Stimulated activated CD4-positive, alpha-beta T cell treated with anti-CD3 and anti-CD28 coated beads, Interleukin-15, amount 100 ng/mL, for 1 hour (primary cell): ENCODE measurements at places on chromosomes 2 and 18.

- no peak for DNase-seq
Measured at GRCh38 chr18:28112056-28112470, 64.9 kb downstream of the CDH2 start.

GRCh38 chr2:23385351-23385747 lies 370 bp downstream of the KLHL29 start:
- DNase-seq = no peak

DNA sequence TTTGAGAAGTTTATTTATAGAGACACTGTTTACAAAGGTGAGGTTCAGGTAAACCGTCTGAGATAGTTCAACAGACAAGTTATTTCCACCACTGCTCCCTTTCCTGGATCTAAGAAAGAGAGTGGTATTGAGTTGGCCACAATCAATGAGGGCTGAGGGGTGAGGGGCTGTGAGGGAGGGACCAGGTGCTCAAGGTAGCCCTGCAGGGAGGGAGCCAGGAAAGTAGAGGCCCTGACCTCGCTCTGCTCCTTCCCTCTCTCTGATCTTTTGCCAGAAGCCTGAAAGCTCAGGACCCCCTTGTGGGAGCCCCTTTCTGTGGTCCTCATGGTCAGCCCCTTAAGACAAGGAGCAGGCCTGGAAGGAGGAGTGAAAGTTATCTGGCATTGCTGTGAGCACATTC lies 29.8 kb downstream of the COL4A3 start:
- DNase-seq = no peak

GRCh38 chr2:38489846-38490245 lies 112.8 kb upstream of the ATL2 start:
- DNase-seq = no peak

- DNase-seq = no peak
Measured at GRCh38 chr2:8986327-8986976, 17.0 kb downstream of the MBOAT2 start.

DNA sequence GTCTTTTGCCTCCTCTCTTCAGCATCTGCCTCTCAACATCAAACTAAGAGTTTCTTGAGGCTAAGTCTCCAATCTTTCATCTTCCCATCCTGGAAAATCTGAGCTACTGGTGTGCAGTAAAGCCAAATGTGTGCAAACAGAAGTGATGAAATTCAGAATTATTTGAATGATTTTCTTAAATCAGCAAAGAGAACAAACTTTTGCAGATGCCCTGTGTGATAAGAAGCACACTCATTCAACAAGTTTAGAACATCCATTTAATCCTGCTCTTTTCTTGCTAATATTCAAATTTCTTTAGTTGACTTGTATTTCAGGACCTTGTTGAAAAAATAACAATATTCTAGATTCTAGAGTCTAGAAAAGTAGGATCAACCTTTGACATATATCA lies 1374.9 kb upstream of the CELF4 start:
- DNase-seq = no peak

- DNase-seq = no peak
Measured at GRCh38 chr2:213016984-213017351, 134.4 kb downstream of the IKZF2 start.

DNA sequence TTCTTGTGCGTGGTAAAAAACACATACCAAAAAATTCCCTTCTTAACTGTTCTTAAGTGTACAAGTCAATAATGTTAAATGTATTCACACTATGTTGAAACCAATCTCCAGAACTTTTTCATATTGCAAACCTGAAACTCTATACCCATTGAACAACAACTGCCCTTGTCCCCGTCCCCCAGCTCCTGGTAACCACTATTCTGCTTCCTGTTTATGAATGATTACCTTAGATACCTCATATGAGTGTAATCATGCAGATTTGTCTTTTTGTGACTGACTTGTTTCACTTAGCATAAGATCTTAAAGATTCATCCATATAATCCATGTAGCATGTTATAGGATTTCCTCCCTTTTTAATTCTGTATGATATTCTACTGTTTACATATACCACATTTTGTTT lies 59.9 kb downstream of the NAT8 start:
- DNase-seq = no peak

GRCh38 chr2:231111987-231112386 lies 12.9 kb downstream of the HTR2B start:
- DNase-seq = no peak

GRCh38 chr2:28780496-28780895 lies 28.9 kb downstream of the PPP1CB start:
- DNase-seq = no peak

GRCh38 chr2:43495727-43496126 lies 100.1 kb downstream of the THADA start:
- no peak for DNase-seq

DNA sequence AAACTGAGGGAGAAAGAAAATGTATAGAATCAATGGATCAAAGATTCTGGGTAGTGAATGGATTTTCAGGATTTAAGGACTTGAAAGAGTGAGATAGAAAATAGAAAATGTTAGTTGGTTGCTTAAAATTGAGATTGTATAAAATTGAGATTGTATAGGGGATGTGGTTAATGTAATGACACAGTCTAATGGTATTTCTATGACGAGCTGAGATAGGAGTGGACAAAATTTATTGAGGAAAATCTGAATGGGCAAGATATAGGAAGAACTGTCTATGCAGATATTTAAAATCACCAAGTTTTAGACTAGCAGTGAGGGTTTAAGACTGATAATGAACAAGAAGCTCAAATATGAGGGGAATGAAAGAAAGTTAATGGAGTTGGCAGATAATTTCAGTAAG lies 406.6 kb downstream of the NYAP2 start:
- no peak for DNase-seq

- no peak for DNase-seq
Measured at GRCh38 chr2:120358734-120359465, 13.0 kb downstream of the INHBB start.

DNA sequence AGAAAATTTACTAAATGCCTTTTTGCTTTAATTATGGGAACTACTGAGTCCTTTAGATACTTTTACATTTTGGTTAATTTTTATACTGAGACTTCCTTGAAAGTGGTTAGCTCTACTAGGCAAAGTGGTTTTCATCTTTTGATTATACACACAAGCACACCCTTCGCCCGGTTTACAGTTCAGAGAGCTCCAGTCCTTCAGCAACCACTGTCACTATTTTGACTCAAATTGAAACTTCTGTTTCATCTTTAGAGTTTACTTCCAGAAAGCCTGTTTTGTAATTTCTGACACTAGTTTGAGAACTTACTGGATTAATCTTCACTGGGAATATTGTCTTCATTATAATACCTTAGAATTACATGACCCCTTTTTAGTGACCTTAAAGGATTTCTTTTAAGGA lies 140.3 kb upstream of the FOSL2 start:
- DNase-seq = no peak

DNA sequence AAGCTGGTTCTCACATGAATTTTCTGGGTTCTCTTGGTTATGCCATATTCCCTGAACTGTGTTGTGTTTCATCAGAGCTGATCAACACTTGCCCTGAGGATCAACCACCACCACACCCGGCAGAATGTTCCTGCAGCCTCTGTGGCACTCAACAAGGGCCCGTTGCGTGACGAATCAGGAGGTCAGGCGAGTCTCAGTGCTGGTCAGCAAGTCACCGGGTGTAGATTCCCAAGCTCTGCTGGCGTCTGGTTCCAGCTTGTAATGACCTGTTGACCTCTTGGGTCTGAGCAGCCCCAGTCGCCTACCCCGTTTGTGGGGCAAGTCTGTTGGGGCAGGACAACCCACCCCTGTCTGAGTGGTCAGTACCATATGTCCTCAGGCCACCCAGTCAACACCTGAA lies 46.0 kb downstream of the ADCY3 start:
- DNase-seq = no peak

DNA sequence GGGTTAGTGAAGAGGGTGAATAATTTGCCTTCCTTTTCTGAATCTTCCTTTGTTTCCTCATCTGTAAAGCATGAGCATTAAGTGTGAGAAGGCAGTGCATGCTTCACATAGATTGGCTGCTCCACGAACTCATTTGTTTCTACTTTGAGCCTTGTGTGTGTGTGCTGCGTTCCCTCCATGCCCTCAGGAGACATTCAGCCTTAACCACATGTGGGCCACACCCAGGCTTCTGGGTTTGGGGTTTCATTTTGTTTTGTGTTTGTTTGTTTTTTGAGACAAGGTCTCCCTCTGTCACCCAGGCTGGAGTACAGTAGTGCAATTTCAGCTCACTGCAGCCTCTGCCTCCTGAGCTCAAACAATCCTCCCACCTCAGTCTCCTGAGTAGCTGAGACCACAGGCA lies 843.3 kb downstream of the GALR1 start:
- no peak for DNase-seq

DNA sequence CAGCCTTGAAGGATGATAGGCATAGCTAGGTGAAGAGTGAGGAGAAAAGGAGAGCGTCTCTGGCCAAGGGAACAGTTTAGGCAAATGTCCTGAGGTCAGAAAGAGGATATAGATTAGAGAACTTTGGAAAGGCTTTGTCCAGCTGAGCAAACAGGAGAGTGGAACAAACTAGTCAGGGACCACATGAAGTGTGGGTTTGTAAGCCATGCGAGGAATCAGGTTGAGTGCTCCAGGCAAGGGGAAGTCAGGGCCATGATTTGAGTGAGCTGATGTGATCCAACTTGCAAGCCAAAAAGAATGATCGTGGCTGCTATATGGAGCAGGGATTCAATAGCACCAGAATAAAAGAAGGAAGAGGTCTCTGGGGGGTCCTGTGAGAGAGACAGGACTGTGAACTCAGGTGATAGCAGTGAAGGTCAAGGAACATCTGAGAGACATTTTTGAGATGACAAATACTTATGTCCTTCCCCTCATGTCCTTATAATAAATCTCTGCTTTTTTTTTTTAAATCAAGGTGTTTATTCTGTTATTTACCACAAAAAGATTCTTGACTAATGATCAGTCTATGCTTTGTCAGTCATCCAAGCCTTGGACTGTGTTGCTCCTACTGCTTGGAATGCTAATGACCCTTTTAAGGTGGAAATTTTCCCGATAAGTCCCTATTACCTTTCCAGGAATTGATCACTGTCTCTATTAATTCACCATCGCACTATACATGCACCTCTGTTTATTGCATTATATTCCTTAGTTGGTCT lies 472.6 kb downstream of the TXNL1 start:
- DNase-seq = no peak

GRCh38 chr2:230225486-230225885 lies at the start of gene SP140:
Gene SP140, plus strand, starts transcription at chr2:230225736. Its CDS starts 109 bp downstream, at chr2:230225845.
- peak; percentile 32 for DNase-seq

GRCh38 chr2:121159291-121160071 lies 125.5 kb downstream of the TFCP2L1 start:
- DNase-seq = no peak

DNA sequence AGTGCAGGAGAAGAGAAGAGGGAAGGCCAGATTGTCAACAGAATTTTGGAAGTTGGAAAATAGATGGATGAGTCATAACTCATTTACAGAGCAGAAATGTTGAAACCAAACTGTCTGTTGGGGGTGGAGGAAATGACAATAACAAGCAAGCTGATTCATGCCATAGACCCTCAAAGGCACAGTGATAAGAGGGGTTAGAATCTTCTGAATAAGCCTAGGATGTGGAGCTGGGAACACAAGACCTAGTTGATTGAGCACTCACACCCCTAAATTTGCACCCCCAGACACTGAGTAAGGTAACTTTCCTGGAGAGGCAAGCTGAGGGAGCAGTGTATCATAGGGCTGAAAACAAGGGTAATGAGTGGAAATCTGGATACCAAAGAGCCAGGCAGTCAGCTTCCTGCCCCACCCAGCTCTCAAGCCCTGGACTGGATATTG lies 141.4 kb downstream of the SCG2 start:
- no peak for DNase-seq

- no peak for DNase-seq
Measured at GRCh38 chr18:24185805-24186204, 46.9 kb downstream of the CABYR start.

DNA sequence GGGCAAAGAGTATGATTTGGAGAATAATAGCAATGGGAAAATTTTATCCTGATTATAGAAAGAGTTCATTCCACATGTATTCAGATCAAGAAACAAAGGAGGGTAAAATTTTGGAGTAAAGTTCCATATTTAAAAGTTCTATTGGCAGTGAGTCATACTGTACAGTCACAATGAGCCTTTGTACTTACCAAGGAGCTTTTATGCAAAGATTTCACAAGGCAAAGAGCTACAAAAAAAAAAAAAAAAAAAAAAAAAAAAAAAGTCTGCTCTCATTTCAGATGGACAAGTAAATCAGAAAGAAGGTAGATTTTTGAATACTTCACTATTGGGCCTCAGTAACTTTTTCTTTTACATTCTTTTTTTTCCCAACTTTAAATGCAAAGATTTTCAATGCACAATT lies 1802.2 kb upstream of the PIK3C3 start:
- no peak for DNase-seq

- DNase-seq = no peak
Measured at GRCh38 chr18:74453016-74453566, 4.0 kb downstream of the DIPK1C start.

DNA sequence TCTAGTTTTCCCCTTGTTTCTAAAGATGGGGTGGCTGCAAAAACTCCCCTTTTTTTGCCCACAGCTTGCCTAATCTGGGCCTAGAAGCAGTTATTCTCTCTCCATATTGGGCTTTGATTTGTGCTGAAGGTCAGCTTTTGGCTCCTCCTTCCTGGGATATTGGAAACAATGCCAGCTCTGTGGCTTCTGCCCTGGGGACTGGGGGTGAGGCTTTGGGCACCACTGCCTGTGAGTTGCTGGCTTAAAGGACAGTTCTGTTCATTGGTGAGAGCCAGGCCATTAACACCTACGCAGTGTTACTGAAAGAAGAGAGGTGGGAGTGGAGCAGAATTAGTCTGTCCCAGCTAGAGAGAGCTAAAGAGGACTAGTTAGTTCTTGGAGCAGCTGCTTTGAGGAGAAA lies 4.3 kb downstream of the UBXN2A start:
- DNase-seq = no peak

DNA sequence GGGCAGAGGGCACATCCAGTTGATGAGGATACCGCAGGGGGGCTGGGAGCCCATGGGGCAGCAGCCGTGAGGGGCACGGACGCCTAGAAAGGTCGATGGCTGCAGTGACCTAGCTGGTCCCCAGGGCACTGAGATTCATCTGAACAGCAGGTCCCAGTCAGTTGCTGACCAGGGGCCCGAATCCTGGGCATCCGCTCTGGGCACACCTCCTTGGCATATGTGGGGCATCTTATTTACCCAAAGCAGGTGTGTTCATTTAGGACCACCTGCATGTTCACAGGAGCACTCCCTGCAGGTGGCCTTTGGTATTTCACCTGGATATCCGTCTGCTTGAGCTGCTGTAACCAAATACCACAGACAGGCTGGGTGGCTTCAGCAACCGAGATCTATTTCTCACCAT lies 72.0 kb upstream of the ODC1 start:
- no peak for DNase-seq

- DNase-seq = no peak
Measured at GRCh38 chr2:5690718-5691220, 1.4 kb upstream of the SOX11 start.

- DNase-seq = no peak
Measured at GRCh38 chr2:133579274-133579673, 11.0 kb upstream of the NCKAP5 start.

DNA sequence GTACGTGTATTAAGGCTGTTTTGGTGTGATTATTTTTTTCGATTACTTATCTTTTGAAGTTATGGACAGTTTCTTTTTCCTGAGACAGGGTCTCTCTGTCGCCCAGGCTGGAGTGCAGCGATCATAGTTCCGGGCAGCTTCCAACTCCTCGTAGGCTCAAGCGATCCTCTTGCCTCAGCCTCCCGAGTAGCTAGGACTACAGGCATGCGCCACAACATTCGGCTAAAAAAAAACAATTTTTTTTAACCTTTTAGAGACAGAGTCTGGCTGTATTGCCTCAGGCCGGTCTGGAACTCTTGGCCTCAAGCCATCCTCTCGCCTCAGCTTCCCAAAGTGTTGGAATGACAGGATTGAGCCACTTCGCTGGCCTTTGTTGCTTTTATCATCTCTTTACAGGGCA lies 945 bp downstream of the HAT1 start:
- no peak for DNase-seq
